ENCODE measurements at places on chromosomes 1 and 21.

GRCh38 chr1:2556277-2556677, at the start of gene TNFRSF14:
TSS of gene TNFRSF14 (plus strand) at chr1:2556371. CDS start at chr1:2556665, 294 bp downstream.
- no peak for DNase-seq

- no peak for DNase-seq
Measured at GRCh38 chr1:39196244-39197215, 8.0 kb upstream of the MACF1 start.

- peak; percentile 63 for DNase-seq
Measured at GRCh38 chr1:40922969-40923368, 56.5 kb upstream of the CTPS1 start.

GRCh38 chr1:10793129-10793651, 3.3 kb downstream of the CASZ1 start:
- peak; percentile 61 for DNase-seq

GRCh38 chr1:160257411-160258015, 4.8 kb downstream of the DCAF8 start:
- DNase-seq: peak; percentile 11

DNA sequence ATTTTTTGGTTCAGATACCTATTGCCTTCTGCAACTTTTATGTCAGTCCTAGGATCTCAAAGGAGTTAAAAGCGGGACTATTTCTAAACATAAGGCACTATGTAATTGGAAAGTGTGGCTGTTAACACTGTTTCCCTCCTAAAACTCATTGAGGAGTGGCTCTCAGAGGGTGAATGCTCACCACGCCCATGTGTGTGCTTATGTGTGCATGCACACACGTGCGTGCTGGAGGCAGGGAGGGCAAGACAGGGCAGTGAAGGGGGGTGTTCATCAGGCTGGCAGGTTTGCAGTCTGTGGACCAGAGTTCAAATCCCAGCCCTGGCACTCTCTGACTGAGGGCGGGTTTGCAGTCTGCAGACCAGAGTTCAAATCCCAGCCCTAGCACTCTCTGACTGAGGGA, 22.4 kb downstream of the KCNAB2 start:
- DNase-seq: no peak

- DNase-seq: peak; percentile 46
Measured at GRCh38 chr1:71593523-71593922, 512.7 kb upstream of the ZRANB2 start.

GRCh38 chr1:66450043-66450514, 83.9 kb upstream of the SGIP1 start:
- DNase-seq: no peak

- no peak for DNase-seq
Measured at GRCh38 chr1:29270929-29271521, 34.7 kb downstream of the PTPRU start.

- DNase-seq: peak; percentile 64
Measured at GRCh38 chr1:27872802-27873551, 633 bp downstream of the THEMIS2 start.

DNA sequence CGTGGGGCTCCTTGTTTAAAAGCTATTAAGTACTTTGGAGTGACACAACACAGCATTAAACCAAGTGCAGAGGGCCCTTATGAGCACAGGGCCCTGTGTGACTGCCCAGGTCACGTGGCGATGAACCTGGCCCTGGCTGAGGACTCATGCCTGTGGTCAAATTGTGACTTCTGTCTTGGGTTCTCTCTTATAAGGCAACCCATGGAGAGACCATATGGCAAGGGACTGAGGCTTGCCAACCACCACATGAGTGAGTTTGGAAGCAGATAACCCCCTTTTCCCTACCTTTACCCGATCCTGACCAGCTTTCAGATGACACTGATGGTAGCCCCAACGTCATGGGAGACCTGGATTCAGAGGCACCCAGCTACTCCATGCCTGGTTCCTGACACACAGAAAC, 140.5 kb downstream of the ZBTB18 start:
- DNase-seq: no peak

DNA sequence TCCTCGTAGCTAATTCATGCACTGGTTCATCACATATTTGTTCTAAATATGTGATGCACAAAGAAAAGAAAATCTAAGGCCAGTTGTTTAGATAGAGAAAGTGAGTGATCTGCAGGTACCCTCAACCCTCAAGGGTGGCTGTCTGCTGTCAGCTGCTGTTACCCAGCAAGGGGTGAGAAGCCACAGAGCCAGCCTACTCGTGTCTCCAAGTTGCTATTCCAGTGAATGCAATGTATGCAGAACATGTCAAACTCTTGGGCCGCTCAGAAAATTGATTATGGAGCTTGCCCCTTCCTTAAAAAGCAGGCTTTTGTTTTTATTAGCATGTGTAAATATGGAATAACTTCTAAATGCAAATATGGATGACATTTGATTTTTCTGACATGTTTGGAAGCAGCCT, 336.3 kb upstream of the ST6GALNAC5 start:
- DNase-seq: no peak

DNA sequence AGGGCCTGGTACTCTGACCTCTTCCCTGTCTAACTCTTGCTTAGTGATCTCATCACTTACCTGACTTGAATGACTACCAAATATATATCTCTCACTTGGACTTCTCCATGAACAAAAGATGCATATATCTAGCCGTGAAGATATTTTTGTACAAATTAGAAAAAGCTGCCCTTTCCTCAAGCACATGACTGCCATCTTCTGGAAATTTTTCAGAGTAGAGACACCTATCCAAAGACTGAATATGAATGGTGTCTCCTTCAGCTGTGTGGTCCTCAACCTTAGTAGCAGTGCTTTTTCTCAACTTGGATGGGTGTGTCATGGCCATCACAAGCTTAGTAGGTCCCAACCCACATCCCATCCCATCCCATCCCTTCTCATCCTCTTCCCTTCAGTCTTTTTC, 142.3 kb downstream of the DNM3 start:
- DNase-seq: no peak

- DNase-seq: no peak
Measured at GRCh38 chr1:179295164-179295755, 1.7 kb downstream of the SOAT1 start.

- no peak for DNase-seq
Measured at GRCh38 chr1:61012341-61012761, 70.0 kb upstream of the NFIA start.

DNA sequence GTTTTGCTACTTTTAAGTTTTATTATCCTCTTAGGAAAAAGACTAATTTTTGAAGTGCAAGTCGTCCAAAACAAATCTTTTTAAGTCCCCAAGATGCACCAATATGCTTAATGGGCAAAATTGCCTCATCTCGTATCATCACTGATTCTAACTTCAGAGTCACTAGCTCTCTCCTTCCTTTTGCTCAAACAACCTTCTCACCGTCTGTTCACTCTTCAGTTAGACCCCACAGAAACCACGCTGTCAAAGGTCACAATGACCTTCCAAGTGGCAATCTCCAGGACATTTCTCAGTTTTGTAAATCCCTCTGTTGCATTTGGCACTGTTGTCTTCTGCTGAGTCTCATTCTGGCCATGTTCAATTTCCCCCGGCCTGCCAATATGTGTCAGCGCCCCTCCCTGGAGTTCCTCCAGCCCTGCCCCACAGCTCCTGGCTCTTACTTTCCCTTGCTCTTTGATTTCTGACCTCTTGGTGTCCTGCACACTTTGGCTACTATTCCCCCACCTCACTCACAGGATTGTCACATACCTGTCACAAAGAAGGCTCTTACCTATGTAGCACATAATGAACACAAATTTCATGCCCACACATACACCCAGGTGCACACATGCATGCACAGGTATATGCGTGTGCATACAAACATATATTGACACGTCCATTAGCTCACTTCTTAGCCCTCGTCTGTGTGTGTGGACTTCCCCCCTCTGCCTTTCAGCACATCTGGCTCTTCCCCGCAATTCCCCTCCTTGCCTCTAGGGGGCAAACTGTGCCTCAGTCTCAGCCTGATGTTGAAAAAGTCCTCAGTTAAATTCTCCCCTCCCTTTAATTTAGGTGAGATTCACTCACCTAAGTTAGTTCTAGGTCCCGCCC, 354.0 kb upstream of the DUSP10 start:
- DNase-seq: peak; percentile 79

GRCh38 chr1:41537788-41538351, 53.4 kb upstream of the EDN2 start:
- DNase-seq: no peak

GRCh38 chr1:200075938-200076546, 48.5 kb downstream of the NR5A2 start:
- DNase-seq: peak; percentile 40

- DNase-seq: peak; percentile 85
Measured at GRCh38 chr1:27332536-27333281, 9.1 kb upstream of the SYTL1 start.

GRCh38 chr1:232655028-232655745, 25.3 kb upstream of the SIPA1L2 start:
- DNase-seq: no peak

DNA sequence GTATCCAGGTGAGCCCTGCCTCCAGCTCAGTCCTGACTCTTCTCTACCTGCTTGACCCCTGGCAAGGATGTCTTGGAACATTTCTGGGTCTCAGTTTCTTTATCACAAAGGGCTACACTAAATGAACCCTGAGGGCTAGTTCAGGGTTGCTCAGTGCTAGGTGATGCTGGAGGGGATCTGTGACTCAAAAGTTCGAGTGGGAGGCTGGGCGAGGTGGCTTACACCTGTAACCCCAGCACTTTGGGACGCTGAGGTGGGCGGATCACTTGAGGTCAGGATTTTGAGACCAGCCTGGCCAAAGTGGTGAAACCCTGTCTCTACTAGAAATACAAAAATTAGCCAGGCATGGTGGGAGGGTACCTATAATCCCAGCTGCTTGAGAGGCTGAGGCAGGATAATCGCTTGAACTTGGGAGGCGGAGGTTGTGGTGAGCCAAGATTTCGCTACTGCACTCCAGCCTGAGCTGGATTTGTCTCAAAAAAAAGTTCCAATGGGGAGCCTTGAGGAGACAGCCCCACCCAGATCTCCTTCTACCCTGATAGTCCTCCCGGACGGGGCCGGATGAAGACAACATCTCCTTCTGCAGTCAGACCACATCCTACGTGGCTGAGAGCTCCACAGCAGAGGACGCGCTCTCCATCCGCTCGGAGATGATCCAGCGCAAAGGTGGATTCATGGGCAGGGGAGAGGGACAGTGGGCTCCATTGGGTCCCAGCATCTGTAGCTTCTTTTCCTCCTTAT, 48.9 kb downstream of the YARS1 start:
- no peak for DNase-seq

DNA sequence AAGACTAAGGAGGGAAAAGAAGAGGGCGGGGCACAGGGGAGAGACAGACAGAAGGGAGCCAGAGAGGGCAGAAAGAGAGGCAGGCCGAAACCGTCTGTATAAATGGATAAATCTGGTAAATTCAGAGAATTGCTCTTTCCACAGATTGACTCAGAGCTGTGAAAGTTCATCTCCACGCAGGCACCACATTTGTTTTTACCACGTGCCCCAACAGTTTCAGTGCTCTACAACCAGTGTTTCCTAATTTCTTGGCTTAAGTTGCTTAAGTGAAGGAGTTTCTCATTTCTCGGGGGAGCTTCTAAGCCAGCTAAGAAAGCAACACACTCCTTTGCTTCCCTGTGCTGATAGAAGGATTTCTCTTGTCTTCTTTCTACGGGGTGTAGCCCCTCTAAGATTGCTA, 87.1 kb downstream of the ENAH start:
- DNase-seq: no peak

GRCh38 chr1:12194666-12195216, 27.9 kb downstream of the TNFRSF1B start:
- no peak for DNase-seq

GRCh38 chr1:205488074-205488723, 16.3 kb upstream of the CDK18 start:
- peak; percentile 93 for DNase-seq

DNA sequence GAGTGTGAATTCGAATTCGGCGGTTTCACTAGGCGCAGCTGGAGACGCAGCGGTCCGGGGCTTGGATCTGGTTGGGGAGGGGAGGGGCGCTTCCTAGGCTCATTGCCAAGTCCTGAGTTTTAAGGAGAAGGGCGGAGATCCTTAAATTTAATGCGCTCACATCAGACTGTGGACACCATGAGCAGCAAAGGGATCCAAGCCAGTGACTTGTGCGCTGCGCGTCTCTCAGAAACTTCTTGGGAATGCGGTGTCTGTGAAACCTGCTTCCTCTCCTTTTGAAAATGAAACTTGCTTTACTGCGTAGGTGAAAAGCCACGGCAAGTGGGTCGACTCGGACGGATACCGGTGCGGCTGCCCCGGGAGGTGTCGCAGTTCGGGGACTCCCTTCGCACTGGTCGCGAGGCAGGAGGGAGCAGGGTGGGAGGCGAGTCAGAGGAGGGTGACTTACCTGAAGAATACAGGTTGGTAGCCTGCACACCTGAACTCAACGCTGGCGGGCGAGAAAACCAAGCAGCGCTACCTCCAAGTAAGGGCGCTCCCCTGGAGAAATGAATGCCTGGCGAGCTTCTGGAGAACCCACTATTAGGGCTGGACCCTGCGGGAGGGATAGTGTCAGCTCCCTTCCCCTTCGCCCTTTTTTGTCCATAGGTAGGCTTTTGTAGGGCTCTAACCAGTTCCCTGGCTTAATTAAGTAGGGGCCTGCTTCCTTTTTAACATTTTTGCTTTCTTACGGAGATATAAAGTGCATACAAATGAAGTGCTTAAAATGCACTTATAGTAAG, 992 bp downstream of the TENT5C start:
- DNase-seq: peak; percentile 43

DNA sequence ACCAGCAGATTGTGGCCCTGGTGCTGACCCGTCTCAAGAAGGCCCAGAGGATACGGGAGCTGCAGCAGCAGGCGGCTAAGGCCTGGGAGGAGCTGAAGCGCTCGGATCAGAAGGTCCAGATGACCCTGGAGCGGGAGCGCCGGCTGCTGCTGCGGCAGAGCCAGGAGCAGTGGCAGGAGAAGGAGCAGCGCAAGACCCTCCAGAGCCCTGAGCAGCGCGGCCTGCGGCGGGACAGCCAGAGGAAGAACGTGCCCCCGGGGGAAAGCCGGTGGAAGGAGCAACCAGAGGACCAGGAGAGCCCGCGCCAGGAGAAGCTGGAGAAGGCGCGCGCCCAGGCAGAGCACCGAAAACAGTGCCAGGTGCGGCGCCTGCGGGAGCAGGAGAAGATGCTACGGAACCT, 1.0 kb downstream of the CCDC185 start:
- peak; percentile 31 for DNase-seq

DNA sequence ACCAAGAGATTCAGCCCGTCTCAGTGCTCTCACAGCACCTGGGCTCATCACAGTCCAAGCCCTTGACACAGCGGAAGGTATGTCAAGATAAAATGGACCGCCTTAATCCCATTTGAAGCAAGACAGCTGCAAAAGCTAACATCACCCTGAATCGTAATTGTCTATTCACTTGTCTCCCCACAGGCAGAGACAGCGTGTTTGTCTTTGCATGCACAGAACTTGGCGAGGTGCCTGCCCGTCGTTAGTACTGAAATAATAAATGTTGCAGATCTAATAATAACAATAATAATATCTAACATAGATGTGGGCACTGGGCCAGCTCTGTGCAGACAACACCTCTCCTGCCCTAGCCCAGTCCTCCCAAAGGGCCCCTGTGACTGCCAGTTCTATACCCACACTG, 271.7 kb downstream of the NPHP4 start:
- DNase-seq: no peak

- DNase-seq: no peak
Measured at GRCh38 chr1:165737196-165737595, 31.5 kb downstream of the TMCO1 start.

Measured in GM23338 (cell line).